ENCODE measurements at places on chromosomes 2 and 18.
A peak's percentile ranks its signal among the peaks of the same experiment; 100 is the strongest.

GRCh38 chr18:61274416-61274960 lies 58.7 kb upstream of the CDH20 start:
- no peak for DNase-seq

- no peak for DNase-seq
Observed at GRCh38 chr2:57867730-57868129, 178.9 kb upstream of the VRK2 start.

- DNase-seq = no peak
Observed at GRCh38 chr2:51918113-51918512, 886.2 kb upstream of the NRXN1 start.

GRCh38 chr2:249538-250042 lies 14.2 kb downstream of the SH3YL1 start:
- DNase-seq = no peak

DNA sequence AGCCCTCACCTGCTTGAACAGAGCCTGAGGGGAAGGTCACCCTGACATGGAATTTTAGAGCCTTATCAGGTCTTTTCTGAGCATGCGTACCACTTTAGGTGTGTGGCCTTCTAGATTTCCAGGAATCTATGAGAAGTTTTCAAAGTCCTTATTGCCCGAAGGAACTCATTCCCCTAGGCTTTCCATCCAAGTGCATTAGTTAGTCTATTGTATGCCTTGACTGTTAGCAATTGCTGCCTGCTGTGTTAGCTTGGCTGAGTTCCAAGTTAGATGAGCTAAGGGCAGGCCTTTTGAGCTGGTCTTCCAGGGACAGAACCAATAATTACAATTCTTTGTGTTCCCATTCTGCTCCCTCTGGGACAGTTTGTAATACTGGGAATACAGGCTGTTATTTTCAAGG lies 30.8 kb upstream of the PUM2 start:
- DNase-seq = no peak

DNA sequence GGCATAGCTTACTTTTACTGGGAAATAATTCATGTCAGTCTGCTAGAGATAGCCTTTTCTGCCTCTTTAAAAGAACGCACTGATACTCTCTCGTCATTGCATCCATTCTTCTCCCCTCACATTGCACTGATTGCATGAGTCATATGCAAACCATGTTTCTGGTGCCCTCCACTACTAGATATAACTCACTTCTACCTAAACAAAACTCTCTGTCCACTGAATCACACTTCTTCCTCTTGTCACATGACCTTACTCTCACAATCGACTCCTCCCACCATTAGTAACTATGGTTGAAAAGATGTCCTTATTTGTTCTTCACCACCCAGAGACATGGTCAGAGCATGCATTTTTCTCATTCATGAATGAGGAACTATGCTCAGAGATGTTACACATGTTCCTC lies 158.0 kb downstream of the CSRNP3 start:
- no peak for DNase-seq

GRCh38 chr18:23998820-23999219 lies 15.7 kb upstream of the TTC39C start:
- no peak for DNase-seq

DNA sequence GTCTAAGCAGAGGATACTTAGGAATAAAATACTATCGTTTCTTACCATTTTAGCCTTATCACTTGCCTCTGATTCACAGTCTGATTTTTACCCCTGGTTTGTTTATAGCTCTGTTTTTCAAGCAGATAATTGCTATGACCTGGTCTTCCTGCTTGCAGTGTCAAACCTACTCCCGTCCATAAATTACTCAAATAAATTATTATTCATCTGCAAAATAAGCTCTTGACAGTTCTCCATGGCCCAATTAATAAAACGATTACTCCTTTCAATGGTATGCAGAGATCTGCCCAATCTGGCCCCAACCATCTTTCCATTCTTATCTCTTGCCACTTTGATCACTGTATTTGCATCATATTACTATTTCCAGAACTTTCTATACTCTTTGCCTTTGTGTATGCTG lies 354.0 kb downstream of the CCDC85A start:
- no peak for DNase-seq

- no peak for DNase-seq
Observed at GRCh38 chr2:153986488-153987229, 114.9 kb downstream of the GALNT13 start.

GRCh38 chr2:209253544-209253943 lies 170.3 kb upstream of the MAP2 start:
- no peak for DNase-seq

- DNase-seq = no peak
Observed at GRCh38 chr2:26712486-26713465, 20.3 kb downstream of the KCNK3 start.

GRCh38 chr2:181605889-181606837 lies 50.7 kb downstream of the CERKL start:
- DNase-seq = no peak

- peak; percentile 55 for DNase-seq
Observed at GRCh38 chr2:126657636-126658318, 1.8 kb downstream of the GYPC start.

DNA sequence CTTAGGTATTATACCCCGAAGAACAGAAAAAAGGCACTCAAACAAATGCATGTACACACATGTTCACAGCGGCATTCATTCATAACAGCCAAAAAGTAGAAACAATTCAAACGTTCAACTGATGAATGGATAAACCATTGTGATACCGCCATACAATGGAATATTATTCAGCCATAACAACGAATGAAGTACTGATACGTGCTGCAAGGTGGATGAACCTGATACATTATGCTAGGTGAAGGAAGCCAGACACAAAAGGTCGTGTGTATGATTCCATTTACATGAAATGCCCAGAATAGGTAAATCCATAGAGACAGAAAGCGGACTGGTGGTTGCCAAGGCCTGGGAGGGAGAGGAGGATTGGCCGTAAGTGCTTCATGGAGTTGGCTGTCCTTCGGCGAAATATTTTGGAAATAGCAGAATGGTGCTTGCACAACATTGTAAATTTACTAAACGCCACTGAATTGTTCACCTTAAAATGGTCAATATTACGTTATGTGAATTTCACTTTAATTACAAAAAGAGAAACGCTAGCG lies 750 bp upstream of the RMP24 start:
- DNase-seq = no peak

DNA sequence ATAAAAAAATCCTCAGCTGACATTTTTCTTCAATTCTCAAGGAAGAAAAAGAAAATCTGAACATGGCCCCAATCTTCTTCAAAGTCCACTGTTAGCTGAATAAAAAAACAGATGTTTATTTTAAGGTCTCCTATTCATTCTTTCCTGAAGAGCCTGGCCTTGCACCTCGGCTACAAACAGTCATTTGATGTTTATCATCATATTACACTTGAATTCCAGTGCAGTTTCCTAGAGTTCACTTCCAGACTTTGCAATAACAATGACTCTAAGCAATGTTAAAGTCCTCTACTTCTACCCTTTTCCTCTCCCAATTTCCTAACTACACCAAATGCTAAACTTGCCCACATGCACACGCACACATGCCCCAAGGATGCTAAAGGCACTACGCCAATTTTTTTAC lies 70.1 kb downstream of the NOL10 start:
- DNase-seq = no peak

DNA sequence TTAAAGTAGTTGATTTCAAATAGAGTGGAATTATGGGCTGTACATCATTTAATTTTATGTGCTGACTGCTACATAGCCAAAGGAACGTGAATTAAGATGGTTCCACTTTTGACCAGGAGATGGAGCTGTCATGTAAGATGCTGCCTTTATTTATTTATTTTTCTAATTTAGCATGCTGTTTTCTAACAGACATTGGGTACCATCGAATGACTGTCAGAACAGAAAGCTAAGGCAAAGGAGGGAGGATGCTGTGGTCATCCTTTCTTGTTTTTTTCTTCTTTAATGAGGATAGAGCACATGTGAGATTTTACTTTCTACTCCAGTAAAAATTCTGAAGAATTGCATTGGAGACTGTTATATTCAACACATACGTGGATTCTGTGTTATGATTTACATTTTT lies at the start of gene SCN2A:
SCN2A (plus strand) TSS at position 185 of the 400 bp plus-strand sequence. CDS start 56,410 bp downstream, outside the sequence.
- DNase-seq = peak; percentile 2

DNA sequence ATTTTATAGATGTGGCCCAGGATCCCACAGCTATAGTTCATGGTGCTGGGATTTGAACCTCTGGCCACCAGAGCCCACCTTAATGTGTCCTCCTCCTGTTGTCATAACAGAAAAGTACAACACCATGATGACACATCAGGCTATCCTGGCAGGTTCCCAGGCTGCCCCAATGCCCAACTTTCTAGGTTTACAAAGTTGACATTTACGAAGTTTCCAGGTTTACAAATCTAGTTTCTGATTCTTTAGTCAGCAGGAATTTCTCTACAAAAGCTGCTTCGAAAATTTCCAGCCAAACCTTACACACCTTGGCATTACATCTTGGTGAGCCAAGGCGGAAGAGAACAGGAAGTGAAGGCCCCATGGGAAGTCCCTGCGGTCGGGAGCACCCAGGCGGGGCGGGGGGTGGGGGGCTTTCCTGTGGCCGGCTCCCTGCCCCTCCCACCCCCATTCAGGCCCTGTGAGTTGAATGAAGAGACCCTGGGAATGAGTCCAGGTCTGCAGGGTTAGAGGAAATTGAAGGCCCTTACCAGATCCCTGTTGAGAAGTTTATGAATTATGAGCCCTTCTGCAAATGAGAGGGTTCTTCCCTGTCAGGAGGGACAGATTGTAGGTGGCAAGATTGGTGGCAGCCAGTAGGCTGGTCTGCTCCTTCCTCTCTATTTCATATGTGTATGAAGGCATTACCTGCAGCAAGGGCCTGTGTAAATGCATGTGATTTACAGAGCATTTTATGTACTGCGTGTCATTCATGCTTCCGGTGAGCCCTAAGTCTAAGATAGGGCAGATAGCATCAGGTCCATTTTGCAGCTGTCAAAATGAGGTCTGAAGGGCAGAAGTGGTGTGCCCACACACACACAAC lies 11.1 kb upstream of the IL1RN start:
- DNase-seq = peak; percentile 29

DNA sequence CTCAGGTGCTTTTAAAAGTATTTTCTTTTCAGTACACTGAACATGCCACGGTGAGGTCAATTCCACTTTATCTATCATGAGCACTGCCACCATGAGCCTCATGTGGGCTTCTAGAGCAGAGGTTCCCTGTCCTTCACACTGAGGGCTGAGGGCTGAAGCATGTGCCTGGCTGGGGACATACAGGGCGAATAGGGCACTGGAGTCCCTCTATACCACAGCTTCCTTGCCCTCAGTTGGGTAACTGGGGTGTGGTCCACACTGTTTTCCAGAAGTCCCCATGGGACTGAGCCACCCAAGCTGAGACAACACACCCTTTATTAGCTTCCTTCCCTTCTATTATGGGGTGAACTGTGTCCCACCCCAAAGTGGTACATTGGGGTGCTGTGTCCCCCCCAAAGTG lies 172.2 kb upstream of the ID2 start:
- no peak for DNase-seq

GRCh38 chr18:11826836-11827235 lies 24.4 kb upstream of the CHMP1B start:
- no peak for DNase-seq

DNA sequence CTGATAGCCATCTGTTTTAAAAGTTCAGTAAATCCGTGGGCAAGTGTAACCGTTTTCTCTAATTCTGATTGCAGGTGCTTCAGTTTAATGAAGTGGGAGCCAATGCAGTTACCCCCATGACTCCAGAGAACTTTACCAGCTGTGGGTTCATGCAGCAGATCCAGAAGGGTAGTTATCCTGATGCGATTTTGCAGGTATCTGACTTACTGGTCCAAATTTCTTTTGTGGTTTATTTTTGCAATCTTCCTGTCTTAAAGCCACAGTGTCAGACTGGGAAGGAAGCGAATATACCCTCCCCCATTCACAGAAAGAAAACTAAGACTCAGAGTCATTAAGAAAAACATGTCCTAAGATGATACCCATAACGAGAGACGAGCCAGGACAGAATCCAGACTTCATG lies 7.7 kb downstream of the SERPINB2 start:
- DNase-seq = no peak

DNA sequence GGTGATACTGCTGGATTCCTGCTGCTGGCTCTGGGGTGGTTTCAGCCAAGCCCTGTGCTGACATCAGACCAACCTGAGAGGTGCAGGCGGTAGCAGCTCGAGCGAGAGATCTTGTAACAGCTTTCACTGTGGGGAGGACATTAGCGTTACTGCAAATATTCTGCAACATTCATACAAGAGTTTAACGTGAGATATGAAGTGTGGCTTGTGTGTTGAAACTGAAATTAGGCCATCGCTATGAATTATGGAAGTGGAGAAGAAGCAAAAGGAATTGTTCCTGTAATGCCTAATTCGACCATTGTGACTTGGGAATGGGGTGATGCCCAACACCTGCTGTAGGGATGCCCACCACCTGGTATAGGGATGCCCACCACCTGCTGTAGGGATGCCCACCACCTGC lies 6.5 kb upstream of the MLPH start:
- DNase-seq = no peak

DNA sequence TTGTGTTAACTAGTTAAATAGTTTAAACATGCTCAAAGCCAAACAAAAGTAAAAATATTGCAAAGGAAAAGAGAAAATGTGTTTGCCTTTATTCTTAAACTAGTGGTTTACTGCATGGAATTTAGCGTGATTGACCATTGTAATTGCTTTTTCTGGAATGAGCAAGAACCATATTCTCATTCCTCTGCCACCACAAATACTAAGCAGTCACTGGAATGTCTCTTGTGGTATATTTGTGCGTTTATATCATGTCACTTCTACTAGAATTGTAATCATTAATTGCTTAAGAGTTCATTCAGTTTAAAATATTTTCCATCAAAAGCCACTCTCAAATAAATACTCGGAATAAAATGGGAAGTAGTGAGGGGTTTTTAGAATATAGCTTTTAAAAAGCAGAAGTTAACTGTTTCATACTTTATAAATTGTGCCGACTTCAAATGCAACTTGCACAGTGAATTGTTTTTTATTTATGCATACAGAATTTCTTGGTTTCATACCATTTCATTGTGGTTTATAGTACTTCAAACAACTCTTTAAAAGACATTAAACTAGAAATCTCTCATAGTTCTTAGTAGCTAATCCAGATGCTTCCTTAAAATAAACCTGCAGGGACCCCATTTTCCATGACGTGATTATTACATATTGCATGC lies 288.1 kb downstream of the EPHA4 start:
- DNase-seq = no peak

DNA sequence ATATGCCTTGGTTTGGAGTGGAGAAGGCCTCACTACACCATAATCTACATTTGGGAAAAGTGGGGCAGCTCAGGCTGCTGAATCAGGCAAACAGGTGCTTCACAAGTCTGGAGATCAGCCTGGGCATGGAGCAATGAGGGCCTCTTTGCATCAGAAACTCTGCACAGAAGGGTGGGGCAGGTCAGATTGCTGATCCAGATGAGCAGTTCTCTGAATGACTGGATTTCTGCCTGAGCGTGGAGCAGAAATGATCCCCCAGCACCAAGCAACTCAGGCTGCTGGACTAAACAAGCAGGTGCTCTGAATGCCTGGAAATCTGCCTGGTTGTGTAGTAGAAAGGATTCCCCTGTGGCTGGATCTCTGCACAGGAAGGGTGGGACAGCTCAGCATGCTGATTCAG lies 605.3 kb upstream of the ZNF804A start:
- no peak for DNase-seq

GRCh38 chr2:189952536-189953109 lies 109.9 kb downstream of the MSTN start:
- DNase-seq = peak; percentile 18

- DNase-seq = no peak
Observed at GRCh38 chr2:85886590-85886989, 2.2 kb downstream of the ST3GAL5 start.

- DNase-seq = peak; percentile 58
Observed at GRCh38 chr2:64586883-64587481, 62.9 kb downstream of the AFTPH start.
